ENCODE measurements at places on chromosomes 11 and 22.

DNA sequence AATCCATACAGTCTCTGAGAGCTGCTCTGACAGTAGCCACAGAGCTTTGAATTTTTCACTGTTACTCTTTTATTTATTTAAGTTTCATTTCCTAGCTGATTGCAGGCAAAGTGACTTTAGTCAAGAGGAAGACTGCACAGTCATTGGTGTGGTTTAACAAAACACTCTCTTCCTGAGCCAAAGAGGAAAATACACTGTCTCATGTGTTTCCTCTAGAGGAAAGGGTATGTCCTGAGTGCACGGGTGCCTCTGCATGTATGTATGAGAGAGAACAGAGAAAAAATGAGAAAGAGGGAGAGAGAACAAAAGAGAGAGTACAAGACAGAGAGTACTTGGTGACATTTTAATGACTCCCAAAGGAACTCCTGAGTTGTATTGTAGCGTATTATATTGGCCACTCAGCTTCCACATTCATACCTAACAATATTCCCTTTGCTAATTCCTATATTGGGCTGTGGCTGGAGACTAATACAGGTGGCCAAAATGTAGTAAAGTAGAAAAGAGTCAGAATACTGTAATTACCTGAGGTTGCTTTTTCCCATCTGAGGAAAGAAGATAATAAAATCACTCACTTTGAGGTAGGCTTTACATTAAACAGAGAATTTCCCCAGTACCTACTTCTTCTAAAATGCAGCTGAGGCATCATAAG is at the start of gene OR4D9:
Gene OR4D9, plus strand, starts transcription at position 599 of the 649 bp plus-strand sequence. CDS start 3,374 bp downstream, outside the sequence.
- DNase-seq = no peak

- DNase-seq = no peak
These were observed 8.4 kb downstream of the TSPAN4 start for GRCh38 chr11:850775-851763.

- DNase-seq = no peak
These were observed 367.6 kb downstream of the ETS1 start for GRCh38 chr11:128219731-128220120.

GRCh38 chr11:127564810-127565209 is 564.2 kb upstream of the KIRREL3 start:
- DNase-seq = no peak

DNA sequence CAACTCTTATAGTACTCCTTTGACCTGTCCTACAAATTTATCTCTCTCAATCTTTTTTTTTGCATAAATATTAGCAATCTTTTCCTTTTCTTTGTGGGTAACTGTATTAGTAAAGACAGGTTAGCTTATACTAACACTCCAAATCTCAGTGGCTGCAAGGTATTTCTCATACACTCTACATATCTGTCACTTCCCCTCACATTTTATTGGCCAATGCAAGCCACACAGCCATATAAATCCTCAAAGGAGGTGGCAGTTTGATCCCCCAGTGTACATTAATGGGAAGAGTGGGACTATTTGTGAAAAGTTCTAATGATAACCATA is 42.6 kb upstream of the EED start:
- DNase-seq = no peak

- DNase-seq = no peak
These were observed 793.6 kb downstream of the DLG2 start for GRCh38 chr11:84833488-84834088.

DNA sequence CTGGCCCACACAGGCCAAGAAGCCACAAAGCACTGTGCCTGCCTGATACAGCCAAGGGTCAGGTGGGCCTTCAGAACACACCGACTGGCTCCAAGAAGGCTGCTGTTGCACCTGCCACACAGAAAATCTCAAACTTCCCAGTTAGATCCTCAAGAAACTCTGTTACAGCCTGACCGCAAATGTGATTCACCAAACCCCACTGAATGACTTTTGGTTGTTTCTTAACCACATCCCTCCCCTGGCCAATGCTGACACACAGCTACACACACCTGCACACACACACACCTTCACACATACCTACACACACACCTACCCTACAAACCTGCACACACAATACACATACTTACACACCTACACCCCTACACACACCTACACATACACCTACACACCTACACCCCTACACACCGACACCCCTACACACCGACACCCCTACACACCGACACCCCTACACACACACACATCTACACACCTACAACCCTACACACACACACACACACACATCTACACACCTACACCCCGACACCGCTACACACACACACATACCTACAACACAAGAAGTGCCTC is 31.5 kb downstream of the CDKN1C start:
- no peak for DNase-seq

DNA sequence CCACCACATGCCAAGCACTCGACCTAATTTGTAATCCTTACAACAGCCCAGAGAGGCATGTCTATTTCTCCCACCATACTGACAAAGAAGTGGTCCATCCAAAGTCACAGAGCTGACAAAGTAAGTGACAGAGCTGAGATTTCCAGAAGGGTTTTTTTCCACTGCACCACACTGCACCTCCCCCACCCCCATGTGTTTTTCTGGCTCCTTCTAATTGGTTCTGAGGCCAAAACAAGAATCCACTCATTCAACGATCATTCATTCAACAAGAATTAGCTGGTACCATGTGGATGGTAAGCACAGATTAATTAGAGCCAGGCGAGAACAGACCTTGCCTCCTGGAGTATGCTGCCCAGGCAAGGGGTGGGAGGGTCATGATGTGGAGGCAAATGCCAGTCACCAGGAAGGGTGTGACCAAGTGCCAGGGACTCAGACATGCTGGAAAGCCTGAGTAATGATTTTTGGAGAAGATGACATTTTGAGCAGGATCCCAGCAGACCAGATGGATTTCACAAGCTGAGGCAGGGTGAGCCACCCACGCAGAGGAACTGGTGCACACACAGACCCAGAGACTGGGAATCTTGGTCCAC is 14.9 kb upstream of the PRG2 start:
- no peak for DNase-seq

DNA sequence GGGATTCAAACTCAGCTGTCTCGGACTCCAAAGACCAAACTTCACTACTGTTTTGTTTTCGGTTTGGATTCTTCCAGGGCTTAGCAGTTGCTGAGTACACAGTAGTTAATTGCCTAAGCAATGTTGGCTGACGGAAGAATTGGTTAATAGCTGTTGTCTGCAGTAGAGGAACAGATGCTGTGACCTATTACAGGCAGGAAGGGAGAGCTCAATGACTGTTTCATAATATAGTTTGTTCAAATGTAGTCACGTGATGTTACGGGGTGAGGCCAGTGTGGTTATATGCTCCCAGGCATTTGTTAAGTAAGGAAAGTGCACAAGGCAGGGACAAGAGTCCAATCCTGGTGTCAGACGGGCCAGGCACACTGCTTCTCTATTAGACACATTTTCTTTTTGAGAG is 222.6 kb upstream of the CCDC90B start:
- DNase-seq = no peak

- no peak for DNase-seq
These were observed 40.7 kb upstream of the CLMP start for GRCh38 chr11:123235656-123236261.
